Right cardiac atrium (tissue), 5 donors: ENCODE measurements at places on chromosomes 12 and 14.

GRCh38 chr12:34290381-34290995 lies 268.2 kb downstream of the ALG10 start:
- DNase-seq = peak; percentile 20

DNA sequence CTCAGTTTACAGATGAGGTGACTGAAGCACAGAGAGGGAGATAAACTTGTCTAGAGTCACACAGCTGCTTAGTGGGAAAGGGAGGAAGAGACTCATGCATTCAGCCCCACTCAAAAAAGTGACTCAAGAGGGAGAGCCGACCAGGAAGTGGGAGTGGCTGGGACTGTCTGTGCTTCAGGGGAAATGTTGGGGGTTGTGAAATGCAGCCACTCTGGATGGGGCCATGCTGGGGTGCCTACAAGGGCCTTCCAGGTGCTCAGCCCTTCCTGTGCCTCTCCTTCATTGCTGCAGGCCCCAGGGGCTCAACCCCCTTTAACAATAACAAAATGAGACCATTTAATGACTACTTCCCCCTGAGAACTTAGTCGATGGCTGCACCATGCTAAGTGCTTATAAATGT lies 41.8 kb downstream of the CACNA1C start:
- no peak for DNase-seq

DNA sequence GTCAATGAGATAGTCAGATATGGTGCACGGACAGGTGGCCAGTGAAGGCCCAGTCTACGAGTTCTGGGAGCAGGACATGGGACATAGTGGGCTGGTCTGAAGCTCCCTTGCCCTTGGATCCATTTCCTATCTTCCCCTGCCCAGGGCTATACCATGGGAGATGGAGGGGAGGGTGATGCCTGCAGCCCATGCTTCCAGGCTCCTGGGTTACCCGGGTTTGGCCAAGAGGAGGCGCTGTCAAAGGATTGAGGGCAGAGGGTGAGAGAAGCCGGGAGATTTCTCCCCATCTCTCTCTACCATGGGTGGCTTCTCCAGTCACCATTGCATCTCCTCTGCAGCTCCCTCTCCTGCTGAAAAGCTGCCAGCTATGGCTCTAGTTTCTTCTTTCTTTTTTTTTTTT lies 52.8 kb upstream of the LHX5 start:
- DNase-seq = no peak

DNA sequence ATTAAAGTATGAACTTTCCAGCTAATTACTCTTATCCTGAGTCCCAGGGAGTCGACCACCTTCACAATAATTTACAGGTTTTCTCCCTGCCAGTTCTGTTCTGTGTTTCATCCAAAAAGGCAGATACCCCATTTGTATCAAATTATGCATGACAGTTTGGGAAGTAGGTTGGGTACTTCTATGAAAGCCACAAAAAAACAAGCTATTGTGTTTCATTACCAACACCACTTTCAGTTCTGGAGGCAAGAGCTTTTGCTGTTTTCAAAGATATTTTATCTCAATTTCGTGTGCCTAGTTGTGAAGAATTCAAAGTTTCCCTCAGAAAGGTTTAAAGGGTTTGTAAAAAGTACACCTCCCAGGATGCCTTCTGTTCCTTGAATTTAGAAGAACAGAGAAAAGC lies 557.4 kb downstream of the FLRT2 start:
- DNase-seq = no peak

DNA sequence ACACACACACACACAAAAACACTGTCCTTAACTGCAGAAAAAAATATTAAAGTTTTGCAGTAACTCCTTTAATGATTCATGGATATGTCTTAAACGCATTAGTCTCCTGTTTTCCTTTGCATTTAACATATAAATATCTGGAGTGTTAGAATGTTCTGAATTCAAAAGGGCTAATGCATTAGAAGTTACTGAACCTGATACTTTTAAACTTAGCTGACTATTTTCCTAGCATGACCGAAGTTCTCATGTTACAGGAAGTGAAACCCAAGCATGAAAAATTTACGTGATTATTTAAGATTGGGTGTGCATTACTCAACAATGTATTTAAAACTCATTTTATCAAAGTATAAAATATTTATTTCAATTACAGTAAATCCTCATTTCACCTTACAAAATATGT lies 791.2 kb downstream of the FLRT2 start:
- DNase-seq = no peak

GRCh38 chr12:132729541-132730320 lies 19.1 kb downstream of the PGAM5 start:
- DNase-seq = no peak

DNA sequence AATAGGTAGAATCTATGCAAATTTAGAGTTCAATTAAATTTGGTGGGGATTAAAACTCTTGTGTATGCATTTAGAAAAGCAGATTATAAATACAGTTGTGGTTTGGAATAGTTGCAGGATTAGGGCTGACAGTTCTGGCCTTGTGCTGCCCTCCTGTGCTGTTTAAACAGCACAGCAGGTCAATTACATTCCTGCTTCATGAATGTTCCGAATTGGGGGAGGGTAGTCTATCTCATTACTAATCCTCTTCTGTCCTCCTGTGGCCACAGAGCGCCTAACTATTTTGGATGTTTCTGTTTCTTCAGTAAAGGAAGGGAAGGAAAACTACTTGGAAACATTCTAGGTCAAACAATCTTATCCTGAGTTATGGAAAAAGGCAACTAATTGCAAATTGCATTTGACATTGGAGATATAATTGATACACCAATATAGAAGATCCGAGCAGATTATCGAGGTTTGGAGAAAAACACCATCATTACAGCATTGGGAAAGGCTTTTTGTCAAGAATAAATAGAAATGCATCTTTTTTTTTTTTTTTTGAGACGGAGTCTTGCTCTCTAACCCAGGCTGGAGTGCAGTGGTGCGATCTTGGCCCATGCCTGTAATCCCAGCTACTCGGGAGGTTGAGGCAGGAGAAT lies 8.7 kb upstream of the GPR19 start:
- peak; percentile 64 for DNase-seq

DNA sequence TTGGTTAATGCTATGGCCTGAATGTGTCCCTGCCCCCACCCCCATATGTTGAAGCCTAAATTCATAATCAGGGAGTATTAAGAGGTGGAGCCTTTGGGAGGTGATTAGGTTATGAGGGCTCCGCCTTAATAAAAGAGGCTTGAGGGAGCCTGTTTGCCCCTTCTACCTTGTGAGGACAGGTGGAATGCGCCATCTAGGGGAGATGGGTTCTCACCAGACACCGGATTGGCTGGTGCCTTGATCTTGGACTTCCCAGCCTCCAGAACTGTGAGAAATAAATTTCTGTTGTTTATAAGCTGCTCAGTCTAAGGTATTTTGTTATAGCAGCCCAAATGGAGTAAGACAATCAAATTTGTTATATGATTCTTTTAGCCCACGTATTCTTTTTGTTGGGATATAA lies 148.3 kb downstream of the PTCSC3 start:
- no peak for DNase-seq

DNA sequence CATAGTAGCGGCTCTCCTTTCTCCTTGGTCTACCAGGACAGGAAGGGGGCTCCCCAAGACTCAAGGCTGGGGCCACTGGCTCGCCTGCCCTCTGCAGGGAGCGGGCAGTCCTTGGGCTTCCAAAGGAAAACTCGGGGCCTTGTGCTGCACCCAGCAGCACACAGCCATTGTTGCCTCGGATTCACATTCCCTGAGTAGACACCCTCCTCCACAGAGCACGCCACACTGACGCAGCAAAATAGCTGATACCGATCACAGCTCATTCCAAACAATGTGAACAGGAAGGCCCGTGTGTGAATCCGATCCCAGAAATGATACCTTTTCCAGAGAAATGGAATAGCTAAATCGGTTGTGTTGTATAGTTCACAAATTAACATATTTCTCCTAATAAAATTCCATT lies 65.1 kb upstream of the DYNC1H1 start:
- DNase-seq = no peak

GRCh38 chr12:89783359-89784060 lies 74.9 kb upstream of the ATP2B1 start:
- no peak for DNase-seq

- DNase-seq = no peak
Observed at GRCh38 chr14:96783043-96783914, 13.9 kb upstream of the VRK1 start.

GRCh38 chr12:76489737-76490136 lies 69.8 kb downstream of the OSBPL8 start:
- no peak for DNase-seq

GRCh38 chr12:95481072-95481471 lies 7.1 kb downstream of the METAP2 start:
- no peak for DNase-seq

DNA sequence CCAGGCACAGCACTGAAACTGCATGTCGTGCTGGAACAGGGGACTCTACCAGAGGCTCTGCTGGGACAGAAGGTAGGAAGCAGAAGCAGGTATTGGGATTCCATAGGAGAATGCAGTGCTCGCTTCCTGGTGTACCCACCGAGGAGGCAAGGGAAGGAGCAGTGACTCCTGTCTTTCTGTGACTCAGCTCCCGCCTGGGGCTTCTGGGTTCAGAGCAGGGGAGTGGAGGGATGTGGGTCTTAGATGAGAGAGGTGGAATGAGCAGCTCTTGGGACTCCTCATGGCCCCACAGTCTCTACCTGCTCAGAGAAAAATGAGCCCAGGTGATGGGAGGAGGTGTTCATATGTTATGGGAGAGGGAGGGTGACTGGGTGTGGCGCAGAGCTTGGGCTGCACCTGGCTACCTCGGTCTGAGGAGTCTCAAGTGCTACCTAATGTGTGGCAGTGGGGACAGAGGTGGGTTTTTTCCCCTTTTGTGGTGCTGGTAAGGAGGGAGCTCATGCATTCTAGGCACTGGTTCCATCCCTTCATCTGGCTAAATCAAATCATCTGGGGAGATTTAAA lies 26.3 kb downstream of the WNT5B start:
- DNase-seq = no peak

DNA sequence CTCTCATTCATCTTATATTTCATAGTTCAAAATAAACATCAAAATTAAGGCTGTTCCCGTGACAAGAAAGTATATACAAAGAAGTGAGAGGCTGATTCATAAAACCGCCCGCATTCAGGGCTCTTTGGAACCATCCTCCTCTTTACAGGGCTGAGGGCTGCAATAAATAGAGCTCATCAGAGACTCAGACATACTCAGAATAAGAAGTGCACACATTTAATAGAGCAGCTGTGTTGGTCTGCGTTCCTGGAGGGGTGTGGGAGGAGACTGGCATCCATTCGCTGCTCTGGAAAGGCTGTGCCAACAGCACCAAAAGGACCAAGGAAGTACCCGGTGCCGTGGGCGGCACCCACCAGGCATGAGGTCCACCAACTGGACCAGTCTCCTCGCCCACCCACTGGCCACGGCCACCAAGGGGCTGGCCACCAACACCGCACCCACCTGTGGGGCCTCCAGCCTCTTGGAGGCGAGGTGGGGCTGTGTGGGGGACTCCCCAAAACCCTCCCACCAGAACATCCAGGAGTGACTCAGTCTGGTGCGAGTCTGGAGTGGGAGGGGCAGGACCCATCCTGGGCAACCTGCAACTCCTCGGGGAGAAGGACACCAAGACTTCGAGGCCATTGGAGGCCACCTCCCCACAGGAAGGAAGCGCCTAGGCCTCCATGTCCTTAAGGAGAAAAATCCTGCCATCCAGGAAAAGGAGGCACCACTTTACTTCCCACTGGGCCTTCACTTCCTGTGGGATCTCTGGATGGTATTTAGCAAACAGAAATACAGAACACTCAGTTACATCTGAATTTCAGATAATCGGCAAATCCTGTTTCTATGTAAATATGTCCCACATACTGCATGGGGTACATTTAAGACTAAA lies 32.7 kb downstream of the VCPKMT start:
- no peak for DNase-seq

GRCh38 chr12:108914121-108914531 lies 34.2 kb downstream of the DAO start:
- DNase-seq = no peak

DNA sequence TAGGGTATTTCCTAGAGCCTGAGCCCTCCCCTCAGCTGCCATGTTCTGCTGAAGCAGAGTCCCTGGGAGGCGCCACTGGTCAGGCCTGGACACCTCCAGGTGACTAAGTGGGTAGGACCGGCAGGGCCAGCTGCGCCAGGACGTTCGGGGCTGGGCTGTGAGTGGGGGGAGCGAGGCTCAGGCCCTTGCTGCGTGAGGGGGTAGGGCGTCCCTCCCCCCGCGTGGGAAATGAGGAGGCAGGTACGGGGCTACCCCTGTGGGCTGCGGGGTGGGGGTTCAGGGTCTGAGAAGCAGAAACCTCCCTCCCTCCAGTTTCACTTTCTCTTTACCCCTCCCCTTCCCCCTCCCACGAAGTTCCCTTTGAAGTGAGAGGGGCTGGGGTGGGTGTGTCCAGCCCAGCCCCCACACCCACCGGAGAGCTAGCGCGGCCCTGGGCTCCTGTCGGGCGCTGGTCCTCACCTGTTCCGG lies 22.1 kb upstream of the KIF26A start:
- DNase-seq = peak; percentile 49

DNA sequence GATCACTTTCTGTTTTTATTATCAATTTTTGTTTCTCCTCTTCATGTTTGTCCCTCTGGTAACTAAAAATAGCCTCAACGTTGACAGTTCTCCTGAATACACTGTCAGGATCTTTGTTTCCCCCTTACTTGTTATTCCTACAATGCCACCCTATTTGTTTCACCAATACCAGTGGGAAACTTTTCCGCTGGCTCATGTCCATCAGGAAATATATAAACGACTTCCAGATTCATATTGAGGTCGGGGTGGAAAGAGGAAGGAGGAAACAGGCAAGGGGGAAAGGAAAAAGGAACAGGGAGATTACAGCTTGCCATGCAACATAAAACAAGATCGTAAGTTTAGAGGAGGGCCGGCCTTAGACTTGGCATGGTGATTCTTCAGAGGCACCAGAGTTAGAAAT lies 61.7 kb downstream of the BTBD7 start:
- no peak for DNase-seq

GRCh38 chr12:66596199-66596598 lies 82.7 kb downstream of the GRIP1 start:
- no peak for DNase-seq

DNA sequence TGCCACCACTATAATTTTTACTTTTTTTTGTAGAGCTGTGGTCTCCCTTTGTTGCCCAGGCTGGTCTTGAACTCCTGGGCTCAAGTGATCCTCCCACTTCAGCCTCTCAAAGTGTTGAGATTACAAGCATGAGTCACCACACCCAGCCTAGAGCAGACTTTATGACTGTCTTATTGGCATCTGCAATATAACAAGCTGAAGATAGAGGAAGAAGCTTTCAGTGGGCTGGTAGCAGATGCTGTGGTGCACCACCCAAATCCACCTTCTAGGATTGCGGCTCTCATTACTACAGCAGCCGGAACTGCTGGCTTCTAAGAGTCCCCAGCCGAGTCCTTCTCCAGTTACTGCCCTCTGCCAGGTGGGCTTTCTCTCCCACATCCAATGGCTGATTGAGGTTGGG lies 7.6 kb upstream of the STK38L start:
- DNase-seq = no peak

- DNase-seq = no peak
Observed at GRCh38 chr12:74722709-74723108, 185.1 kb downstream of the ATXN7L3B start.

DNA sequence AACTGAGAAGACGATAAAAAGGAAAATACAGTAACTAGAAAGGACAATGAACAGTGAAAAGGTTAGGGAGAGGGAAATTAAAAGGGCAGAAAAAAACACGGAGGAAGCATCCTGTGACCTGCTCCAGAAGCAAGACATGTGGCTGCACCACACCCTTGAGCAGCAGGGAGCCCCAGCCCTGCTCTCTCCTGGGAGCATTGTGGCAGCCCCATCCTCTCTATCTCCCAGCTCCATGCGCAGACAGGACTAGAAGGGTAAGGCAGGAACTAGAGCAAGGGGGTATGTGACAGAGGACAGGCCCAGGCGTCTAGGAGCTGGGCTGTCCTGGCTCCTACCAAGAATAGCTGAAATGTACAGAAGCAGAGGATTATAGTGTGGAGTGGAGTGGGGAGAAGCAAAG lies 38.6 kb upstream of the SMUG1 start:
- DNase-seq = no peak
